ENCODE measurements at places on chromosomes 5 and 9. TPM values are rescaled to one million over a fixed set of nuclear protein-coding genes. Genes with fewer than 3 reads are reported as not detected.

Gene FYB1
- total RNA-seq = not detected

Gene CDC20B
- 0.18 TPM for total RNA-seq

Gene HACD4
- 0.59 TPM for total RNA-seq

Gene CCDC152
- total RNA-seq = 0.13 TPM

Gene IFNK
- total RNA-seq = not detected

Gene ARAP3
- total RNA-seq = 27.6 TPM

Gene CYSRT1
- total RNA-seq = 1.9 TPM

Gene SLC25A46
- total RNA-seq = 26.0 TPM

Gene TMED7
- total RNA-seq = 68.8 TPM

Gene ANXA2R
- 0.20 TPM for total RNA-seq

Gene FOXE1
- total RNA-seq = not detected

Gene HEXB
- 53.7 TPM for total RNA-seq

Gene FAM200C
- total RNA-seq = 4.3 TPM

Gene RORB
- 0.26 TPM for total RNA-seq

Gene SLC36A2
- total RNA-seq = 0.07 TPM

Gene MSX2
- 0.42 TPM for total RNA-seq

Gene FAM151B
- 0.72 TPM for total RNA-seq

Gene CXCL14
- total RNA-seq = 1.1 TPM

Gene CACFD1
- 20.0 TPM for total RNA-seq

Gene FOXD4L5
- total RNA-seq = not detected

Gene FOXI1
- not detected for total RNA-seq

All from H9 (cell line).